ENCODE measurements at places on chromosomes 3 and 15. TPM values are rescaled to one million over a fixed set of nuclear protein-coding genes. Genes with fewer than 3 reads are reported as not detected.

Gene FEZF2
- total RNA-seq = not detected

Gene CLDN11
- total RNA-seq = 0.33 TPM

Gene ZCWPW2
- 0.32 TPM for total RNA-seq

Gene GOLGA6L26
- not detected for total RNA-seq

Gene FILIP1L
- total RNA-seq = not detected

Gene CP
- not detected for total RNA-seq

Gene ANKUB1
- total RNA-seq = not detected

Gene TUSC7
- not detected for total RNA-seq

Gene LRRK1
- 219 TPM for total RNA-seq

Gene SIAH2
- total RNA-seq = 23.5 TPM

Gene NR2E3
- not detected for total RNA-seq

Gene ZNF860
- 22.2 TPM for total RNA-seq

Gene GPR156
- 0.13 TPM for total RNA-seq

Gene FAM81A
- 40.3 TPM for total RNA-seq

Gene ARGFX
- total RNA-seq = not detected

Gene SPG21
- total RNA-seq = 95.4 TPM

Gene CPLX3
- total RNA-seq = 1.5 TPM

Gene P2RY12
- total RNA-seq = not detected

Gene TMEM45A
- 0.20 TPM for total RNA-seq

Gene USP50
- total RNA-seq = not detected

Gene ASB14
- total RNA-seq = not detected

Gene RNU5B-1
- not detected for total RNA-seq

Gene C3orf20
- 3.6 TPM for total RNA-seq

Gene ABHD17C
- 0.70 TPM for total RNA-seq

Gene KCNMB2
- total RNA-seq = not detected

Gene NEDD4
- total RNA-seq = 13.5 TPM

Gene GABRA5
- not detected for total RNA-seq

Gene CHRM5
- total RNA-seq = not detected

Gene HTR3E
- not detected for total RNA-seq

Gene GPD1L
- 34.6 TPM for total RNA-seq

Gene RPSA
- 2,115 TPM for total RNA-seq

Gene HYAL1
- total RNA-seq = 0.36 TPM

Gene MED12L
- 33.8 TPM for total RNA-seq

Gene DNAH12
- total RNA-seq = not detected

All from OCI-LY7 (cell line).